ENCODE measurements at places on chromosomes 3 and 15.
A peak's percentile ranks its signal among the peaks of the same experiment; 100 is the strongest.

GRCh38 chr3:188950832-188951489 lies 220.8 kb upstream of the TPRG1 start:
- no peak for DNase-seq

- DNase-seq, result no peak
Observed at GRCh38 chr3:68876112-68876713, 56.1 kb downstream of the TAFA4 start.

DNA sequence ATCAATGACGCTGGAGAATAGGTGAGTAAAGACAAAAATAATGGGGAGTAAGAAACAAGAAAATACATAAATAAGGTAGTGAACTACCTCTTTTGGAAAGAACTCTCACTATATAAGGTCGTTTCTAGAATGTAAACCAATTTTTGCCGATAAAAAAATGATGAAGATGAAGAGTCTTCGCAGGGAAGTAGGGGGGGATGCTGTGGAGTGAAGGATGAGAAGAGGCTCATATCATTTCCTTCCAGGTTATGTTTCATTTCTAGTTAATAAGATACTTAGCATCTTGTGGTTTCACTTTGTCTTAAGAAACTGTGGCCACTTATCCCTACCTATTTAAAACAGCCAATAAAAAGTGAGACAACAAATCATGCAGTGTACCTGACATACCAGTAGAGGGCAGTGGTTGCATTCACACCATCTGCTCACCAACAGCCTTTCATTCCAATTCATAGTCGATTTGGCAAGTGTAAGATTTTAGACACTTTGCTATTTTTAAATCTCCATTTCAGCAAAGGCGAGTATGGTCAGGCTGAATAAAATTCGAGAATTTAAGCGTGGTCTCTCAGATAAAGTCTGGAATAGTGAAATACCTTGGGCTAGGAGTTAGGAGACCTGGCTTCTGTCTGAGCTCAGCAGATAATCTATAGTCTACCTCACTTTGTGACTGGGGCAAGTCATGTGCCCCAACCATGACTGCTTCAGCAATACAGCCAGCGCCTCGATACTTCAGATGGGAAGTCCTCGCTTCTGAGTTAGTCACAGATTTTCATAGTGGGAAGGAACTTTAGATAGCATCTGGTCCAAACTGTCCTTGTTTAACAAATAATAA lies 28.9 kb upstream of the ICE2 start:
- DNase-seq, result no peak

DNA sequence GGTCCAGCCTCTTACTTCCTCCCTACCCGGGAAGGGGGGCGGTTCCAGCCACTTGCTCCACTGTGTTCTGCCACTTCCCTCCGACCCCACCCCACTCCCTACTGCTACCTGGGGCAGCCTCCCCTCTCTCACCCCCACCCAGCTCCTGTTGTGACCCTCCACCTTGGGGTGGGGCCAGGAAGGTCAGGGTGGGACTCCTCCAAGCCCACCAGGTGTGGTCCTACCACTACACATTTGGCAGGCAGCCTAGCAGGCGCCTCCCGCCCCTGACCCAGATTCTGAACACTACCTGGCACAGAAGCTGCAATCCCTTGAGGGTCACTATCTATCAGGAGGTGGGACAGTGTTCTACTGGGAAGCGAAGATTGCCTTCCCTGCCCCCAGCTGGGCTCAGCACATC lies 13.7 kb upstream of the RAF1 start:
- no peak for DNase-seq

GRCh38 chr3:179624451-179624850 lies 19.9 kb downstream of the NDUFB5 start:
- DNase-seq, result no peak

DNA sequence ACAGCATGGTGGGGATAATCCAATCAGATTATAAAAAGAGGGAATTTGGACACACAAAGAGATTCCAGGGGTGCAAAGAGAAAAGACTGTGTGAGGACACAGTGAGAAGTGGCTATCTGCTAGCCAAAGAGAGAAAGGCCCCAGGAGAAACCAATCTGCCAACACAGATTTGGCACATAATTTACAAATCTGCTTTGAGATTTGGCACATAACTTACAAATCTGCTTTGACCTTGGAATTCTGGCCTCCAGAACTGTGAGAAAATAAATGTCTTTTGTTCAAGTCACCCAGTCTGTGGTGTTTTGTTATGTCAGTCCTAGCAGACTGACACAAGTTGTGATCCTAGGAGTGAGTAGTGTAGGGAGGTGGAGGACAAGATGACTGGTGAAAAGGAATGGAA lies 3.5 kb upstream of the TM4SF18 start:
- DNase-seq, result no peak

GRCh38 chr3:32432045-32432710 lies 40.5 kb downstream of the CMTM7 start:
- no peak for DNase-seq

GRCh38 chr3:170949211-170949610 lies 40.8 kb upstream of the EIF5A2 start:
- DNase-seq, result no peak

DNA sequence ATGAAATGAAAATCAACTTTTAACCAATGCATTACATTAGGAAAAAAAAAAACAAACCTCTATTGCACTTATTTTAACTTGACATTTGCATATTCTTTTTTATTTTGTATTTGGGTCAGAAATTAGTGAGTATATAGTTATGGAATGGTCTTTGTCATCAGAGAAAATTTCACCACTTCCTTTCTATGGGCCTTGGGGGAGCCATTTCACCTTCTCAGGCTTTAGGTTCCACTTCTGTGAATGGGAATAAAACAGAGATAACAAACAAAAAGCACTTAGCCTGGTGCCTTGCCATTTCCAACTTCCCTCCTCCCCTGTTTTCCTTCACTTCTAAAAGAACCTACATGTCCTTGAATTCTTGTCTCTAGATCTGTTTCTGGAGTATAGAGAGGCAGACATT lies 168.0 kb upstream of the STT3B start:
- DNase-seq, result no peak

GRCh38 chr3:14900881-14901873 lies 46.2 kb upstream of the NR2C2 start:
- DNase-seq, result no peak

GRCh38 chr15:47917881-47918280 lies 200.6 kb downstream of the SEMA6D start:
- DNase-seq, result no peak

GRCh38 chr3:158845765-158846350 lies 44.0 kb downstream of the MFSD1 start:
- DNase-seq, result no peak

DNA sequence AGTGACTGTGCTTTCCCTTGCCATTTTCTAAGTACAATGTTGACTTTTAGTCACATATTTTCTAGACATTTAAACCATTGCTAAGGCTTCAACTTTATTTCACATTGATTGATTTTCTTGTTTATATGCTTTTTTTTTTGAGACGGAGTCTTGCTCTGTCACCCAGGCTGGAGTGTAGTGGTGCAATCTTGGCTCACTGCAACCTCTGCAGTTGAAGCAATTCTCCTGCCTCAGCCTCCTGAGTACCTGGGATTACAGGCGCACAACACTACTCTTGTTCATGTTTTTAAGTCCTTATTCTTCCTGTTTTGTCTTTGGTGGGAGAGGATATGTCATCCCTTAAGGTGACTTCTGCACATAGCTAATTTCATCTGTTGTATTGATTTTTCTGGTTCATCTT lies 74.9 kb upstream of the LRRFIP2 start:
- no peak for DNase-seq

DNA sequence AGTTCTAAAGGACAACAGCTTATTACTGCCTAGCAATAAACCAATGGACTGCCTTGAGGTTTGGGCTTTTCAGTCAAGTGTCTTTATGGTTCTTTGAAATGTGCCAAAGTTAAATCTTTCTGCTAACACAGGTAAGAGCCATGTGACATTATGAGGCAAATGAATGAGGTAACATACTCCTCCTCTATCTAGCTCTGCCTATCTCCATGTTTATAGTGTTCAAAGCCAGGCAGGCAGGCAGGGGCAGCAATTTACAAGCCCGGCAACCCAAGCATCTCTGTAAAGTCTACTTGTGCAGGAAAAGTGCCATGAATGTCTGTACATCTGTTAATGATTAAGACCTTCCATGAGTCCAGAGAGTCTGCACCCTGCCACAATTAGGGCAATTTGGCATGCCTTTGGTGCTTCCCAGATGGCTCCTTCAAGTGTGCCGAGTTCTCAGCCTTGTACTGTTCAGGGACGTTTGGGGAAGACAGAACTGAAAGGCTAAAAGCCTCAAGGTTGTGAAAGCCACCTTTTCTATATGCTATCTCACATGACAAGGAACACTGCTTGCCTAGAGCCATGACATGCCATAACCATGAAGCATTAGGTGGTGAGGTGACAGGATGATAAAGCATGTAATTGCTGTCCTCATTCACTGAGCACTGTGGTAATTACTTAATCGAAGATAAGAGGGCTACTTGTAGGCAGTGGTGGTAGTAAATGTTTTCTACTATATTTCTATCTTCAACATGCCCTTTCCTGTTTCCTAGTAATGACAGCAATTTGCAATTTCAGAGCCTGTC lies 41.4 kb upstream of the EIF1B start:
- DNase-seq, result no peak

GRCh38 chr3:65552434-65552833 lies 486.3 kb downstream of the MAGI1 start:
- DNase-seq, result no peak

- no peak for DNase-seq
Observed at GRCh38 chr3:161866176-161866575, 369.6 kb downstream of the OTOL1 start.

DNA sequence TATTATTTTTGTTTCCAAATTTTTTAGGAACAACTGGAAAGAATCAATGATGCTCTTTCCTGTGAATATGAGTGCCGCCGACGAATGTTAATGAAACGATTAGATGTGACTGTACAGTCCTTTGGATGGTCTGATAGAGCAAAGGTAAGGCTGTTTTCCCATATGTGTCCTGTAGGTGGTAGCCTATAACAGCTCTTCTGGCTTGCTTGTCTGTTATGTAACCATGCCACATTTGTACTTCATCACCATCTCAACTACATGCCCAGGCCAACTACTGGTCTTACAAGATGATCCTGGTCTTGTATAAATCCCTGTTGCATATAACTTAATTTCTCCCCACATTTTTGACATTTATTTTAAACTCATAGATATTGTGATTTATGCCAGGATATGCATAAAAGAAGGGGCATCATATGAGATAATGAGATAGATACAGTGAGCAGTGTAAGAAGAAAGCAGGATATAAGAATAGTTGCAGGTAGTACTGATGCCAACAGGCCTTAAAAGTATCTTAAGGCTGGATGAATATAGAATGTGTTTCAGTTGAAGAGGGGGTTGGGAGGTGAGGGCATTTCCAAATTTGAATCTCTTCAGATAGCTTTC lies 20.3 kb downstream of the FAM98B start:
- no peak for DNase-seq

DNA sequence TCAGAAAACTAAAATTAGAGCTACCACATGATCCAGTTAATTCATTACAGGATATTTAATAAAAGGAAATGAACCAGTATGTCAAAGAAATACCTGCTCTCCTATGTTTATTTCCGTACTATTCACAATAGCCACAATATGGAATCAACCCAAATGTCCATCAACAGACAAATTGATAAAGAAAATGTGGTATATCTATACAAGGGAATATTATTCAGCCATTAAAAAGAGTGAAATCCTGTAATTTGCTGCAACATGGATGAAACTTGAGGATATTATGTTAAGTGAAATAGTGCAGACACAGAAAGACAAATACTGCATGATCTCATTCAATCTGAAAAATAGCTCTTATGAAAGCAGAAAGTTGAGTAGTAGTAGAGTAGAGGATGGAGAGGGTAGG lies 33.7 kb upstream of the ALCAM start:
- no peak for DNase-seq

DNA sequence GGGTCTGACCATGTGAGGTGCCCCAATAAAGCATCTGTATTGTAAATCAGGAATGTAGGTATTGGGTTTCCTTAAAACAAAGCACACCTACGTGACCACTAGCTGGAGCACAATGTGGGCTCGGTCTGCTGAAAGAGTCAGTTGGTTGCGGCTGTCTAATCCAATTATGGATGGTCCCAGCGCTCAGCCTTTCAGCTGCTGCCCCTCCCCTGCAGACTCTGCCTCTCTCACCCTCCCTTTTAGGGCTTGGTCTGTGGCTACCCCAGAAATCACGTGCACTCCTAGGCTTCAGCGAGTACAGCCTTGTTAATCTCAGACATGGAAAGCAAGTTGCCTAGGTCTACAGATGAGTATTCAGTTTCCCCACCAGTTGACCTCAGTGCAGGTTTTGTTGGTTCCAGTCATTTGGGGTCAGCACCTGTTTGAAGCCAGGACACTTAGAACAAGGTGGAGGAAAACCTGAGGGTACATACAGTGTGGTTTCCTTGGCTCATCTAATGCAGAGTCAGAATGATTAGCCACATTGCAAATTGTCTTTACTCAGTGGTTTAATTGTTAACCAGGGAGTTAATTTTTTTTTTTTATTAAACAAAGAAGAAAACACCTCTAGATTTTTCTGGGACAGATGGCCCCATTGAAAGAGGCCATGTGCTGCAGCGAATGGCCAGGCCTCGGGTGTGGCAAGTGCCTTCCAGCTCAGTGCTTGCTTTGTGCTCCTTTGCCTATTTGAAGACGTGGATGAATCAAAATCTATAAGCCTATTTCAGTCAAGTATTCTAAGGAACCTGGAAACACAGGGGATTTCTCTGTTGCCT lies 137.7 kb downstream of the IGF1R start:
- no peak for DNase-seq

DNA sequence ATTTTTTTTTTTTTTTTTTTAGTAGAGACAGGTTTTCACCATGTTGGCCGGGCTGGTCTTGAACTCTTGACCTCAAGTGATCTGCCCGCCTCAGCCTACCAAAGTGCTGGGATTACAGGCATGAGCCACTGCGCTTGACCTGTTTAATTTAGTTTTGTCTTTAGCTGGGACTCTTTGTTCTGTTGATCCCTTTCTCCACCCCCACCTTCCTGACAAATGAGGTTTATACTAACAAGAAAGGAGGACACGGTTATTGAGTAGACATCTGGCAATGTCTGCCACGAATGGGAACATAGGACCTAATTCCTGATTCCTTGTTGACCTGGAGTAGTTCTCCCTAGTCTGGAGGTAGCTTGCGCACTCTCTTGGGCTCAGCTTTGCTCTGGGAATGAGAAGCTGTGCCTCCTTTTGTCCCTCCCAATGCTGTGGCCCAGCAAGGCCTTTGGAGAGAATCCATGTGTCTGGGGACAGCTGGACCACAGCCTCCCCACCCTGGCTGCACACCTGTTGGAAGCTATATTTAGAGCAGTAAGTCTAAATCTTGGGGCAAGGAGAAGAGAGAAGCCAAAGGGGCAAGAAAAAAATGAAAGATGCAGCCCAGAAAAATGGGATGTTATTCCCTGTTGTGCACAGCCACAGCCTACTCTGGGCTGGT lies 53.2 kb upstream of the ADPGK start:
- no peak for DNase-seq

DNA sequence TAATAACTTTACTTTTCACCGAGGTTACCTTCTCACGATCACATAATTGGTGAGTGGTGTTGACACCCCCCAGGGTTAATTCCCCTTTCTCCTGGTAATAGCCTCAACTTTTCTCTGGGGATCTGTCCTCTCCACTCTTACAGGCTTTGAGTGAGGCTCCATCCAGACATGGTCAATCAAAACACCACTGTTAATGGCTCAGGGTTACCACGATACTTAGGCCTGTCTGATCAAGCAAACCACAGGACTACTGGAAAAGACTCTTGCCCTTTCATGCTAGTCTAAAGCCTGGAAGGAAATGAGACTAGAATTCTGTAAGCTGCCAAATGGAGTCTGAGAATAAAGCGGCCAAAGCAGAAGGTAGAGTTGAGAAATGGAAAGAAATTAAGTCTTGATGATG lies 56.5 kb upstream of the STT3B start:
- DNase-seq, result no peak

GRCh38 chr15:90233387-90234095 lies at the start of gene CIB1:
CIB1 (minus strand) TSS chr15:90233941; CDS start chr15:90233885, 56 bp downstream.
- DNase-seq, result peak; percentile 94

GRCh38 chr15:93846148-93846547 lies 385.2 kb upstream of the MCTP2 start:
- no peak for DNase-seq

Measured in mesothelial cell of epicardium (in vitro differentiated cells).